Gastrocnemius medialis (tissue), 4 donors: ENCODE measurements at places on chromosomes 5 and 9.

- no peak for DNase-seq
These were observed 60.2 kb upstream of the SRP19 start for GRCh38 chr5:112800891-112801290.

GRCh38 chr5:147635882-147636728 lies 126.2 kb upstream of the DPYSL3 start:
- no peak for DNase-seq

- no peak for DNase-seq
These were observed 151.5 kb downstream of the SLC12A2 start for GRCh38 chr5:128234928-128235641.

- DNase-seq = no peak
These were observed 15.2 kb upstream of the RHOBTB3 start for GRCh38 chr5:95715799-95716461.

DNA sequence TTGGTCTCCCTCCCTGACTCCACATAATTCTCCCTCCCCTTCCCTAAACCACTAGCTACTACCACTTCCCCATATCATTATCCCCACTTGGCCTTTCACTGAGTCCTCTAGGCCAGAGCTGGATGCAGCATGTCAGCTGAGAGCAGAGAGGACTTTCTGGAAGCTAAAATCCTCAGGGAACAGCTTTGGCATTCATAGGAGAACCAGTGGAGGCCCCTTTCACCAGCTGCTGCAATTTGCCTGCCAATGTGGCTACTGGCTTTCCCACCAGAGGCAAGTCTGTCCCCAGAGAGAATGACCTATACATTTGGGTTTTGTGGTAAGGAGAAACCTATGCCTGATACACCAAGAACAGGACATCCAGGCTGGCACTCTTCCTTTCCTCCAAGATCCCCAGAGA lies 14.4 kb downstream of the FAM219A start:
- DNase-seq = no peak

GRCh38 chr9:124197177-124198095 lies 60.3 kb upstream of the NEK6 start:
- no peak for DNase-seq

GRCh38 chr5:107324071-107324470 lies 346.7 kb downstream of the EFNA5 start:
- no peak for DNase-seq

- DNase-seq = no peak
These were observed 159.8 kb upstream of the KLF9 start for GRCh38 chr9:70574151-70574837.

- no peak for DNase-seq
These were observed 4.8 kb upstream of the VLDLR start for GRCh38 chr9:2616692-2617377.

GRCh38 chr5:124663101-124663506 lies 83.3 kb downstream of the ZNF608 start:
- no peak for DNase-seq

- no peak for DNase-seq
These were observed 39.6 kb upstream of the CEP78 start for GRCh38 chr9:78196258-78196657.

- no peak for DNase-seq
These were observed 401.3 kb downstream of the BNC2 start for GRCh38 chr9:16469184-16469583.

DNA sequence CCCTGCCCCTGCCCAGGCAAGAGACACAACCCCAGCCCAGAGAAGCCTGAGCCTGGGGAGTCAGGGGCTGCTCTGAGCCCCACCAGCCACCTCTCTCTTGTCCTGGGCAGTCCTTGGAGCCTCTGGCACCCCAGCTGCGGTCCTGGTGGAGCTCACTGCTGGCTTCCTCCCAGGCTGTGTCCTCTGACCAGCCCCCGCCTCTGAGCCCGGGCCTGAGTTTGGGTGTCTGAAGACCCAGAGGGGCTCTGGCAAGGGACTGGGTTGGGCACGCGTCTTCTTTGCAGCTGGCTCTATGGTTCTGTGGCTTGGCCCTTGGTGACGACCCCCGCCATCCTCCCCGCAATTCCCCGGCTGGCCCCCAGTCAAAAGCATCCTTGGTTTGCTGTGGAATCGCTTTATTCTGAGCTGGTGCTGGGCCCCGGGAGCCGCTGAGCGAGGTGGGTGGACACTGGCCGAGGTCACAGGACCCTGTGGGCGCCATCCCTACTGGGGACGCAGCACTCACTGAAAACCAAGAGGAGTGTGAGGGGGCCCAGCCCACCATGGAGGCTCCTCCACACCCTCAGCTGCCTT lies 985 bp upstream of the LCN10 start:
- no peak for DNase-seq

- DNase-seq = no peak
These were observed 272.6 kb upstream of the KCNN2 start for GRCh38 chr5:114089259-114089658.

GRCh38 chr5:24112420-24112819 lies 532.4 kb downstream of the CDH10 start:
- no peak for DNase-seq

- DNase-seq = no peak
These were observed 247.3 kb downstream of the MAN2A1 start for GRCh38 chr5:109936996-109937395.

GRCh38 chr5:134246771-134247427 lies 21.0 kb upstream of the PPP2CA start:
- DNase-seq = peak; percentile 79

- no peak for DNase-seq
These were observed 286.1 kb upstream of the IRX1 start for GRCh38 chr5:3309538-3309937.

DNA sequence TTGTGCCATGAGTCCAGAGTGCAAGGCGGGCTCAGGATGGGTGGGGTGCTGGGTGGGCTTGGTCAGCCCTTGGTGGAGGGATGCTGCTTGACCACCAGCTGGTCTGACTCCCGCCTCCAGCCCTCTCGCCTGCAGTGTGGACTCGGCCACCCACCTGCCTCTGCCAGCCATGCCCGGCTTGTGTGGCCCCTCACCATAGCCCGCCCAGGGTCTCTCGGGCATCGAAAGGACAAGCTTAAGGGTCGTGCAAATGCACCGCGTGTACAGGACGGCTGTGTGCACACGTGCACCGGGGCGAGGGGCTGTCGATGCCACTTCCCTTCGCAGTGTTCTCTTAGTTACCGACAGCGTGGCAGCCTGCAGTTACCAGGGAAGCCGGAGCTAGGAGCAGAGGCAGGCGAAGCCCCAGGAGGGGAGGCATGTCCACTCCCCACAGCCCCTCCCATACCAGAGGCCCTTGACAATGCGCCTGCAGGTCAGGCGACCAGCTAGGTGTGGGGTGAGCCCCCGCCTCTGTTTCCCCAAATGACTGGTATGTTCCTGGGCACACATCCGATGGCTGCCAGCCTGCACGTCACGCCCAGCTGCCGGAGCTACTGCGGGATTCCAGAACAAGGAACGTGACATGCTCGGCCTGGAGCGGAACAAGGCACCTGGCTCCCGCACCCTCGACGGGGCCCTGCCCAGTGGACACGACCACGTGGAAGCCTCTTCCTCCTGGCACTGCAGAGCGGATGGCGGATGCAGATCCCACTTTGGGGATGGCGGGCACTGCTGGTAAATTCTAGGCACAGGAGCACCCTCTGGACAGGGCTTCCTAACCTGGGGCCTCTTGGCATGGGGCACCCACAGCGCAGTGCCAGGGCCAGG lies 7.8 kb downstream of the LCN9 start:
- DNase-seq = no peak

GRCh38 chr9:79616013-79616412 lies 44.2 kb downstream of the TLE4 start:
- DNase-seq = peak; percentile 5

- DNase-seq = no peak
These were observed 12.9 kb downstream of the NIPSNAP3B start for GRCh38 chr9:104776797-104777196.

DNA sequence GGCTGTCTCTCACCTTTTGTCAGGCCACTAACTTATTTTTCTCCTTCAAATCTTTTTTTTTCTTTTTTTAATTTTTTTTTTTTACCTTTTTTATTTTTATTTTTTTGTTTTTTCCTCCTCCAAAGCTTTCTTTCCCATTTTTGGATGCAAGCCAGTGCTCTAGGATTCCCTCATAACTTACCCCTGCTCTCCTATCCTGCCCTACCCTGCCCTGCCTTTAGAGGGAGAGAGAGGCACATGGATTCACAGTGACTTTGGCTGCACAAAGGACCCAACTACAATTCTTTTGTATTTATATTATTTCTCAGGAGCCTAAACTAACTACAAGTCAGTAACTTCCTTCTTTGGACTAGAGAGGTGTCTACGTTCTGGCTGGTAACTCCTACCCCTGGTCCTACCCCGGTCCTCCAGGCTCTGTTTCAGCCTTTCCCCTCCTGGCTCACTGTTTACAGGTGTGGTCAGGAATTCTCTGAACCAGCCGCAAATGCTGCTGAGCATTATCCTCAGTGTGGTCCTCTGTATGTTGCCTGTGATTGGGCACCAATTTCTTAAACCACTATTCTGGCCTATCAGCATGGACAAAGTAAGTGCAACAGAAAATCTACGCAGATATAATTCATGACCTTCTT lies 8.4 kb upstream of the RUSC2 start:
- peak; percentile 71 for DNase-seq

DNA sequence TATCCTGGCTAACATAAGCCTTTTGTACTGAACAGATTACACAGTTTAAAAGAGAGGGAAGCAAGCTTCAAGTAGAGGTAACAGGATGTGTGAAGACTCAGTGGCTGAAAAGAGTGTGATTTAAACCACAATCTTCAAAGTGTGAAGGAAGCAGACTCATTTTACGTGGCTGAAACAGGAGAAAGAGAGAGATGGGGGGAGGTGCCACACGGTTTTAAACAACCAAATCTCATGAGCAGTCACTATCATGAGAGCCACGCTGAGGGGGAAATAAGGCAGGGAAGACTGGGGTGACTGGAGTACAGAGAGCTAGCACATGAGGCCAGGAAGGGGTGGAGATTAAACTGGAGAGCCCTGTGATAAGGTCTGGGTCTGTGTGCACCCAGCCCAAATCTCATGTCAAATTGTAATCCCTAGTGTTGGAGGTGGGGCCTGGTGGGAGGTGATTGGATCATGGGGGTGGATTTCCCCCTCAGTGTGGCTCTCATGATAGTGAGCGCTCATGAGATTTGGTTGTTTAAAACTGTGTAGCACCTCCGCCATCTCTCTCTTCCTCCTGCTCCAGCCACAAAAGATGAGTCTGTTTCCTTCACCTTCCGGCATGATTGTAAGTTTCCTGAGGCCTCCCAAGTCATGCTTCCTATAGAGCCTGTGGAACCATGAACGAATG lies 318.6 kb upstream of the CD180 start:
- no peak for DNase-seq

DNA sequence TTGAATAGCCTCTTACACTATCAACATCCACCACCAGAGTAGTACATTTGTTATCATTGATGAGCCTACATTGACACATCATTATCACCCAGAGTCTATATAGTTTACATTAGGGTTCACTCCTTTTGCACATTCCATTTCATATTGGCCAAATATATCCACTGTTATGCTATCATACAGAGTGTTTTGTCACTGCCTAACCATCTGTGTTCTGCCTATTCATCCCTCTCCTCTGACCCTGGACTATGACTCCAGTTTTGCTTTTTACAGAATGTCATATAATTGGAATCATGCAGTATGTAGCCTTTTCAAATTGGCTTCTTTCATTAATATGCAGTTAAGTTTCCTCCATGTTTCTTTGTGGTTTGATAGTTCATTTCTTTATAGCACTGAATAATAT lies 904.7 kb downstream of the TLE1 start:
- no peak for DNase-seq

- no peak for DNase-seq
These were observed 8.0 kb upstream of the CTNNA1 start for GRCh38 chr5:138745268-138745667.

DNA sequence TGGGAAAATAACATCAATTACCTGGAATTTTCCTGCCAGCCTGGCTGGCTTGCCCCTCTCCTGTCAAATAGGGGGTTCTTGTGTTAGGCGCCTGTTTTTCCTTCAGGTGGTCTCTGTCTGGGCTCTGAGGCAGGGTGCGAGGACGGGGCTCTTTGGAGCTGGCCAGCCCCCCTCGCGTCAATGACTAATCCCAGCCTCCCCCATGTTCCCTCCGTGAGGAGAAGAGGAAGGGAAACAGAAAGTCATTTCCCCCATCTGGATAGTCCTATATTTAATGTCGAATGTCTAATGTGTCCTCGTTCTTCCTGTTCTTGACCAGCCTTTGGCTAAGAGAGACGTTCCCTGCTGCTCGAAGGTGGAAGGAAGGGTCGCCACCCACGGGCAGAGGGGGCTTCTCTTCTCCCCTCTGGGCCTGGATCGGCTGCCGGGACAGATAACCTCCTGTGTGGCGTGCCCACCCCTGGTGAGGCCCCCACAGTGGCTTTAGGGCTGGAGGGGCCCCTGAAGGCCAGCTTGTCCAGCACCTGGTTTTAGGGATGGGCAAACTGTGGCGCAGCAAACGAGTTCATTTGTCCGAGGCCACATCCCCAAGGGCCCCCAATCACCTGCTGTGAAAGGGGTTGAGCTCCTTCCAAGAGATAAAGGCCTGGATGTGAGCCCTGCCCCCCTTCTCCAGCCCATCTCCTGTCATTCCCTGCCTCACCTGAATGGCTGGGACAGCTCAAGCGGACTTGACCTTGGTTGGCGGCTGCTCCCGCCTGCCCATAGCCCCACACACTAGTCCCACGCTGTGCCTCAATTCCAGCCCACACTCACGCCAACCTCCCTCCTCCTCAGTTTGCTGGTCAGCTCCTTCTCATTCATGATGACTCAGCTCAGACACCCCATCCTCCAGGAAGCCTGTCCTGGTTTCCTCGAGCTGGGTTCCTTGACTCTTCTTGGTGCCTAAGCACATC lies 35.9 kb upstream of the UNC5A start:
- no peak for DNase-seq

DNA sequence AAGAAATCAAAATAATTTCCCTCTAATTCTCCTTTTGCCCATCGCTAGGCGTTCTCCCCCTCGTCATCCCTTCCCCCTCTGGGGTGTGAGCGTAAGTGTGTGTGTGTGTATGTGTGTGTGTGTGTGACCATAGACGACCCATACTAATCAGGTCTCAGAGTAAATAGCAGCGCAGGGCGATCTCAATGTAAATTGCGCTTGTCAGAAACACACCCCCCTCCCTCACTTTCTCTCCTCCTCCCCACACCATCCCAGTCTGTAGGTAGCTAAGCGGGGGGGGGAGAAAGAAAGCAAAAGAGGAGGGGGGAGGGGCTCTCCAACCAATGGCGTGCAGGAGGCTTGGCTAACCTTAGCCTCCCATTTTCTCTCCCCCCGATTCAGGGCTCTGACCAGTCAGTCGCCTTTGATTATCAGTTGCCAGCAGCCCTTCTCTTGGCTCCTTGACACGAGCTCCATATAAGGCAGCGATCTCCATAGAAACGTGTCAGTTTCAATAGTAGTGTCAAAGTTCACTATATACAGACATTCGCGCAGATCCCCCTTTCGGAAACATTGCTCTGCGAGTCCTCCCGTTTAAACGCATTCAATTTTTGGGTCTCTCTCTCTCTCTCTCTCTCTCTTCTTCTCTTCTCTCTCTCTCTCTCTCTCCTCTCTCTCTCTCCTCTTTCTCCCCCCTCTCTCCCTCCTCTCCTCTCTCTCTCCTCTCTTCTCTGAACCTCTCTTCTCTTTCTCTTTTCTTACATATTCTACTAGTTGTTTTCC lies at the start of gene NR2F1:
NR2F1 (plus strand) TSS at position 546 of the 762 bp plus-strand sequence. CDS start 1,802 bp downstream, outside the sequence.
- no peak for DNase-seq

- no peak for DNase-seq
These were observed 625 bp upstream of the OLFM1 start for GRCh38 chr9:135086597-135087488.
